Activated naive CD4-positive, alpha-beta T cell (primary cell): ENCODE measurements at places on chromosomes 1 and 21.

GRCh38 chr1:55444667-55445066 is 229.5 kb upstream of the USP24 start:
- no peak for DNase-seq

GRCh38 chr1:86776108-86776507 is 71.7 kb downstream of the SH3GLB1 start:
- no peak for DNase-seq

DNA sequence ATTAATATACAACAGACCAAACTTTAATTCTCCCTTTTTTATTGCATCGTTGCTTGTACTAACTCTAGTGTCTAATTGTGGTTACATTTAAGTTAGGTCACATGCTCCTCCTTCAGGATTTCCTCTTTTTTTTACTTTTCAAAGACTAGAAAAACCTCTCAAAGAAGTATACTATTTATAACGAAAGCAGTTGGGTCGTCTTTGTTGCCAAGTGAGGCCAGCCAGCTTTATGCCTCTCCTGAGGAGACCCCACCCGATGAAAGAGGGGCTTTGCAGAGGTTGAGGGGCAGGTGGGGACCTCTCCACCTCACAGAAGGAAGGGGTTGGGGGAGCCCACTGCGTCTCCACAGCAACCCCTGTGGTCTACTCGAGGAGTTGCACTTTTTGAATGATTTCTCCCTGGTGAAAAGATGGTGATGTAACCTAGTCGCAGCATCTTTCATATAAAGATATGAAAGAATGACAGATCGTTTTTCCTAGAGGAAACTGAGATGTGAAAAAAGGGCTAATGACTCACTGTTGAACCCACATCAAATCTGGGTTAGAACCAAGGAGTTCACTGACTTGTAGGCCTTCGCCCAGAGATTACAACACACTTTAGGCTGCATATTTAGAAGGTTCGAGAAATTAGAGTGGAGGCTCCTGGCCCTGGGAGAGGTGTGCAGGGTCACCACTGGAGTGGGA is 6.4 kb downstream of the TGFB2 start:
- DNase-seq = no peak

DNA sequence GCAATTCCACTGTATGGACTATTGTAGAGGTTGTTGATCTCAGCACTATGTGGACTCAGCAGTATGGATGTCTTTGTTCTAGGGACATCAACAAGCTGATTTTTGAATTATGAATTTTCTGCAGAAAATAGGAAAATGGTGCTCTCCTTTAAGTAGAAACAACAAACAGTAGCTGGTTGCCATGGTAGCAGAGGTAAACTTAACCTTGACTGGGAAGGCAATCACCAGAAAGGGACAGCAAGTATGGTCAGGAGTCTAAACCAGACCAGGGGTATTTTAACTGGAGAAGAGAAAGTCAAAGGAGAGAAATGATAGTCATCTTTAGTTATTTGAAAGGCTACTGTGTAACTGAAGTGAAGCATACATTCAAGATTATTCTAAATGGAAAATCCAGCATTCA is 22.3 kb downstream of the WLS start:
- no peak for DNase-seq

DNA sequence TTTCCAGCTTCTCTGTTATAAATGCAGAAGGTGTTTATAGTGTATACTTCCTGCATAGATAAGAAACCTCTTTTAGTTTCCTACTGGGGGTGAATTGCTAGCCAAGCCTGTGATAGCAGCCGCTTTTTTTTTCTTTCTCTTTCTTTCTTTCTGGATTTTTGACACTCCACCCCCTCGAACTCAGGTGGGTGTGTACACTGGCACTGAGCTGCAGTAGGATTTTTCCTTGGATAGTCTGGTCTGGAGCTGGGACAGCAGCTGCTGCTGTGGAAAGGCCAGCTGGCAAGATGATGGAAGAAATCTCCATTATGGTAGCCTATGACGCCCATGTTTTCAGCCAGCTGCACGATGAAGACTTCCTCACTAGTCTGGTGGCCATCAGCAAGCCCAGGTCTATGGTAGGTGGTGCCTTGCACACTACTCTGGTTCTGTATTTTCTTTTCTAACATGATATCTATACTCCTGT is 122.5 kb upstream of the CACYBP start:
- DNase-seq = no peak

DNA sequence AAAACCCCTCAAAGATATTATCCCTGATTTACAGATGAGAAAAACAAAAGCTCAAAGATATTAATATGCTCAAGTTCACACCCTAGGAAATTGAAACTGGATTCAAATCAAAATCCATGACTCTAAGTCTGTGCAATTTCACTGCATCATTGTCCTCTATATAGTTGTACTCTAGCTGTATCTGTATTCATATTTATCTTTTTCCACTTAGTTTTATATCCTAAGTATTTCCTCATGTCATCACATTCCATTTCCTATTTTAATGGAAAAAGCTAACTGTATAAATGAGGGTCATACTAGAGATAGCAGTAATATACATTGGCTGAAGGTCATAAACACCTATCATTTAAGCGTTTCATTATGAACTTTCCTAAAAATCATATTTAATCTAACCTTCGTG is 42.2 kb upstream of the RALGPS2 start:
- no peak for DNase-seq

DNA sequence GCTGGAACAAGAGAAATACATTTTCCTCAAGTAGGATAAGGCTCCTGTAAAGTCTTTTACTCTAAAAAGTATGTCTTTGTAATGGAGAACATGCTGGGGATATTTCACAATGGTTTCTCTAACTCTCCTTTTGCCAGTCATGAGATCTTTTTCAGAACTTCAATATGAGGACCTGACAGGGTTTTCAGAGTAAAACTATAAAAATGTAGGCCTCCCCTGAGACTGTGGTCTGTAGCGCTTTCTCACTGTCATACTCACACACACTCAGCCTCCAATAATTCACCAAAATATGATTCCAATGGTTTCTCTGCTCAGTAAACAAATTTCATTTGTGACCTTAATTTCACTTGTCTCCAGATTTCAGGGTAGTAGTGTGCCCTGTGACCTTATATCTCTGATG is 440.1 kb upstream of the PTBP2 start:
- no peak for DNase-seq

GRCh38 chr1:187513190-187513589 is 684.4 kb downstream of the PLA2G4A start:
- DNase-seq = no peak

DNA sequence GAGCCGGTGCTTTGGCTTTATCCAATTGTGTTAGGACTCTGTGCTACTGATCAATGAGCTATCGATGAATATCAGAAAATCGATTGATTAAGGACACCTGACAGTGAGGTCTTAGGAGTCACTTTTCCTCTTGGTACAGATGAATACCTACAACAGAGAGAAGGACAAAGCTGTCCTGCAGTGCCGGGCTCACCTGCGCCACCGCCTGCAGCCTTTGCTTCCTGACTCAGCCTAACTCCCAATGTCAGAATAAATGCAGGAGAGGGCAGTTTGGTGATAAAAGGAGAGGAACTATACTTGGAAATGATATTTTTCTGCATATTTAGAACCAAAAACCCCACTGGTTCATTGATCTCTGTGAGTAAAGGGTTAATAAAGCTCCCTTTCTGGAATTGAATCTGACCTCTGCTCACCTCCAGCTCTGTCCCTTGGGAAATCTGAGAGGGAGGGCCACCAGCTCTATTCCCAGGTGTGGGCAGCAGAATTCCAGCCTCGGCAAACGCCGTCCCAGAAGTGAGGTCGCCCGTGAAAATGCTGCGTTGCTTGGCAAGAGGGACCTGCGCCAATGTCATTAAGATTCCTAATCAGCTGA is 39.3 kb downstream of the POFUT2 start:
- DNase-seq = no peak

DNA sequence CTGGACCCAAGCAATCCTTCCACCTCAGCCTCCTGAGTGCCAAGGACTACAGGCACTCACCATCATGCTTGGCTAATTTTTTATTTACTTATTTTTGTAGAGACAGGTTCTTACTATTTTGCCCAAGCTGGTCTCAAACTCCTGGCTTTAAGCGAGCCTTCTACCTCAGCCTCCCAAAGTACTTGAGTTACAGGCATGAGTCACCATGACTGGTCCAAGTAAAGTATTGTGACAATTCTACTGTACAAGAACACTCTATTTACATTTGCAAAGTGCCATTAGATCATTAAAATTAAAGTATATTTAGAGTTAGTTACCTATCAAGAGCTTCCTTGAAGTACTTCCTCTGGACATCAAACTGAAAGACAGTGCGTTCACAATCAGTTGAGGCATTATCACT is 44.8 kb downstream of the NRDC start:
- DNase-seq = no peak

- DNase-seq = no peak
Observed at GRCh38 chr1:7516341-7516740, 254.8 kb upstream of the VAMP3 start.

GRCh38 chr1:72283307-72284083 is 1.2 kb upstream of the NEGR1 start:
- DNase-seq = no peak

- no peak for DNase-seq
Observed at GRCh38 chr1:156592910-156593660, 1.5 kb downstream of the NAXE start.
